Uterus (tissue), 4 donors: ENCODE measurements at places on chromosomes 7 and 10. TPM values are rescaled to one million over a fixed set of nuclear protein-coding genes. Genes with fewer than 3 reads are reported as not detected.

DNA sequence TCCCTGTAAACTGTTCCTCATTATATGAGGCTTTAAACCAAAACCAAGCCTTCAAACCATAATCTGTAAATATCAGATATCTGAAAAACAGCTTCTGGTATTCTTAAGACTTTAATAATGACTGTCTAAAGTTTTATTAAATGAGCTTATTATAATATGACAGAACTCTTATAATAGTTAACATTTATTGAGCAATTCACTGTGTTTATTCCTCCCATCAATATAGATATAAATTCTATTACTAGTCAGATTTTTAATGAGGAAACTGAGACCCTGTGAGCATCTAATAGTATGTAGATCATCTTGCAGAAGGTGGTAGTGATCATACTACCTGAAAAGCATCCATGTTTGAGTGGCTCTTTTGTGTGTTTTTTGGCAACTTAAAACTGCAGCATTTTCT, 45.1 kb downstream of the KIF11 start:
- H3K4me1 ChIP-seq: no peaks in the 10 kb centered on the region
- no peak overlapping the region for H3K27ac ChIP-seq
- no peak for DNase-seq
- no peaks in the 10 kb centered on the region for H3K27me3 ChIP-seq

GRCh38 chr10:45473126-45473525, 99.1 kb downstream of the ALOX5 start:
- H3K36me3 ChIP-seq: no peaks in the 10 kb centered on the region
- no peak for DNase-seq
- no peaks in the 10 kb centered on the region for H3K4me1 ChIP-seq
- H3K4me3 ChIP-seq: no peak overlapping the region

DNA sequence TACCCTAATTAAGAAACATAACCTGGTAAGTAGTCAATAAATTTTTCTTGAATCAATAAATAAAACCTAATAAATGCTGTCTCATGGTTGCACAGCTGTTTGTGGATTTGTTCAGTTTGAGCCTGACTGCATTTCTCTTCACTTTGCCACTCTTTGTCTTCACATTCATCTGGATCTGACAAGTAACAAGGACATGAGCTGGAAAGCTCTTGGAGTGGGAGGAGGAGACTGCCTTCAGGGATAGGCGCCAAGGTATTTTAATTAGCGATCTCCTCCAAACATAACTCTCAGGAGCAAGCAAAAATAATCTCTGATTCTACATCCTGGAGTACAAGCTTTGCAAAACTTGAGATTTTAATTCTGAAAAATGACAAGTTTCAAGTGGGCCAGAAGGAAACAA, 251.0 kb downstream of the BMPER start:
- no peak for DNase-seq
- H3K27ac ChIP-seq: no peak overlapping the region
- no peaks in the 10 kb centered on the region for H3K4me1 ChIP-seq
- no peak overlapping the region for H3K4me3 ChIP-seq
- no peaks in the 10 kb centered on the region for H3K27me3 ChIP-seq

EIF3A gene
- 71.8 TPM for total RNA-seq

GAD2 gene
- total RNA-seq: not detected

DNA sequence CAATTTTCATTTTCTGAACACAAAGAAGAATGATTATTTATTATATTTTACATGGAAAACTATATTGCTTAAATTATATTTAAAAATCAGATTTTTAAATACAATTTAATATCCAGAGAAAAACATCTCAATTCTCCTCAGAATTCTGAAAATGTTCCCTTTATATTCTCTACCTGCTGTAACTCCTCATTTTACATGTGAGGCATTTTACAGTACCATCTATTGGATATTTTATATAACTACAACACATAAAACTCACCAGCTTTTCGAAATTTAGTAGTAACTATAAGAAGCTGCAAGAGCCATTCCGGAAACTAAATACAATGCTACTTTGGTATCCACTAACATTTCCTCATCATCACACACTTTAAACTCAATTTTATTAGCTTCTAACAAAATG, 264.6 kb downstream of the DGKB start:
- DNase-seq: no peak
- no peak overlapping the region for H3K27ac ChIP-seq
- no peaks in the 10 kb centered on the region for H3K4me1 ChIP-seq
- no peaks in the 10 kb centered on the region for H3K27me3 ChIP-seq

POR gene
- 85.9 TPM for total RNA-seq

KCNMA1 gene
- 236 TPM for total RNA-seq

GRCh38 chr7:156063241-156063810, 251.1 kb upstream of the SHH start:
- H3K36me3 ChIP-seq: no peaks in the 10 kb centered on the region
- DNase-seq: no peak
- H3K4me1 ChIP-seq: no peaks in the 10 kb centered on the region
- H3K4me3 ChIP-seq: no peak overlapping the region
- no peak overlapping the region for H3K27ac ChIP-seq
